ENCODE measurements at places on chromosomes 7 and 10.

- no peak for DNase-seq
These were observed 6.9 kb downstream of the ITGB1 start for GRCh38 chr10:32951111-32951510.

- peak; percentile 66 for DNase-seq
These were observed 6.7 kb upstream of the CREB5 start for GRCh38 chr7:28405662-28406061.

- DNase-seq: no peak
These were observed 178.7 kb downstream of the JAZF1 start for GRCh38 chr7:28001896-28002295.

- DNase-seq: no peak
These were observed 38.5 kb downstream of the UNC5B start for GRCh38 chr10:71250842-71251241.

DNA sequence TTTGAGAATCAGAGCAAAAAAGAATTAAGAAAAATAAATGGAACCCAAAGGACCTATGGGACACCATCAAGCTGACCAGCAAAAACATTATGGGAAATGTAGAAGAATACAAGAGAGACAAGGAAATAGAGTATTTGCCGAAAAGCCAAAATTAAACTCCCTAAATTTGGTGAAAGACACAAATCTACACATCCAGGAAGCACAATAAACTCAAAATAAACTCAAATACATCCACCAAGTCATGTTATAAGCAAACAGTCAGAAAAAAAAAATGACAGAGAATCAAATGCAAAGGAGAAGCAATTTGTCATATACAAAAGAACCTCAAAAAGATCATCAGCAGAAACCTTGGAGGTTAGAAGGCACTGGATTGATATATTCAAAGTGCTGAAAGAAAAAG lies 105.4 kb downstream of the ZNF33B start:
- DNase-seq: no peak

DNA sequence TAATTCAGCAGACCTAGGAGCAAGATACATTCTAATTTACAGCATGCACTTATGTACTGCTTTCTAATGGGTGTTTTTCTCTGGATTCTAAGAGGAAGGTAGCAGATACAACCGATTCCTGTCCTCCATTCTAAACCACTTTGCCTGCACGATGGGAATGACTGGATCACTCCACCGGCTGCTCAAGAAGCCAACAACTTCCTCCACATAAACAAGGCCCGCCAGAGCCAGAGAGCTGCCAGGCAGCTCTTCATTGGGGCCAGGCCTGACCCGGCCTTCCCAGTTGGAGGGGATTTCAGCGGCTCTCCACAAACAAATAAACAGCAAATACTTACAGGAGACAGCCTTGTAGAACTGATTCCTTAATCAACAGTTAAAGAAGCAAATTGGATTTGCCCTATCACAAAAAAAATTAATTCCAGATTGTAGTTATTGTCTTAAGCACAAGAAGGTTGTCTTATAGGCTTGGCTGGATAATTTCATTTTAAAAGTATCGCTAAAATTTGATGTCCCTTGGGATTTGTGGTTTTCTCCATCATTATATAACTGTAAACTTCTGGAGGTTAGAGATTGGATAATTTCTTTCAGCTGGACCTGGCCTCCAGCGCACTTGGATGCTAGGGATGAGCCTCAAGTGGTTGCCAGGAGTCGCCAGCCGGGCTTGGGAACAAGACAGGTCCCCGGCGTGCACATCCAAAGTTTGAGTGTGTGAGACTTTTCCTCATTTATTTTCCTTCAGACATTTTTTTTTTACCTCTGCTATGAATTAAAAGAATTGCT lies 20.9 kb downstream of the EBF3 start:
- no peak for DNase-seq

DNA sequence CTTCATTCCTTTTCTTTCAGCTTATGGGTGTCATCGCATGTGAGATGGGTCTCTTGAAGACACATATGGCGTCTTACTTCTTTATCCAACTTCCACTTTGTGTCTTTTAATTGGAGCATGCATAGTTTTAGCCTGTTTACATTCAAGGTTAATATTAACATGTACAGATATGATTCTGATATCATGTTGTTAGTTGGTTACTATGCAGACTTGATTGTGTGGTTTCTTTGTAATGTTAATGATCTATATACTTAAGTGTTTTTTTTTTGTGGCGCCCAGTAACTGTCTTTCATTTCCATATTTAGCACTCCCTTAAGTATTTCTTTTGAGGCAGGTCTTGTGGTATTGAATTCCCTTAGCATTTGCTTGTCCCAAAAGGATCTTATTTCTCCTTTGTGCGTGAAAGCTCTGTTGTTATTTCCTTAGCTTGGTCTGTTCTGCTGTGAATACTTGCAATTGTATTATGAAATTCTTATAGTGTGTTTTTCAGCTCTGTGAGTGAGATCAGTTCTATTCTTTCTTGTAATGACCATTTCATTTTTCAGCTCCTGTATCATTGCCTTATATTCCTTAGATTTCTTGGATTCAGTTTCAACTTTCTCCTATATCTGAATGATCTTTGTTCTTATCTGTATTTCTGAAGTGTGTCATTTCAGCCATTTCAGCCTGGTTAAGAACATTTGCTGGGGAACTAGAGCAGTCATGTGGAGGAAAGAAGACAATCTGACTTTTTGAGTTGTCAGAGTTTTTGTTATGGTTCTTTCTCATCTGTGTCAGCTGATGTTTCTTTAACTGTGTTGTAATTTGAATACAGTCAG lies 88.4 kb downstream of the ABCA13 start:
- no peak for DNase-seq
